Vagina (tissue), 2 donors: ENCODE measurements at places on chromosomes 7 and 10.
A peak's percentile ranks its signal among the peaks of the same experiment; 100 is the strongest.

GRCh38 chr7:44154703-44155102 is 13.6 kb upstream of the MYL7 start:
- no peaks in the 10 kb centered on the region for H3K36me3 ChIP-seq
- H3K27me3 ChIP-seq = no peaks in the 10 kb centered on the region
- peaks cover 10% of the 10 kb centered on the region for H3K4me1 ChIP-seq
- no peak for DNase-seq
- H3K27ac ChIP-seq = no peak overlapping the region
- H3K4me3 ChIP-seq = no peak overlapping the region

DNA sequence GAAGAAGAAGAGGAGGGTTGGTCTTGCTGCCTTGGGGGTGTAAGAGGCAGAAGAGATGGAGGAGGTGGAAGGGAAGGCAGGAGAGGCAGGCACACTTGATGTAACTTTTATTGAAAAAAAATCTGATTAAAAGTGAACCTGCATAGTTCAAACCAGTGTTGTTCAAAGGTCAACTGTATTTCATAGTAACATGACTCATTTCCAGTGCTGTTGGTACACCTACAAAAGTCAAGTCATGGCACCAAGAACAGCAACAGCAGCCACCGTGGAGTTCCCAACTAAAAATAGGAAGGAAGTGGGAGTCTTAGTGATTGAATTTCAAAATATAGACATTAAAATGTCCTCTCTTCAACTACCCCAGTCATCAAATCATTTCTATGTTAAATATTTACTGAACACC is 88.5 kb downstream of the CTNNA3 start:
- no peaks in the 10 kb centered on the region for H3K4me1 ChIP-seq
- no peaks in the 10 kb centered on the region for H3K36me3 ChIP-seq
- H3K27ac ChIP-seq = no peak overlapping the region
- no peaks in the 10 kb centered on the region for H3K27me3 ChIP-seq
- no peak overlapping the region for H3K4me3 ChIP-seq

DNA sequence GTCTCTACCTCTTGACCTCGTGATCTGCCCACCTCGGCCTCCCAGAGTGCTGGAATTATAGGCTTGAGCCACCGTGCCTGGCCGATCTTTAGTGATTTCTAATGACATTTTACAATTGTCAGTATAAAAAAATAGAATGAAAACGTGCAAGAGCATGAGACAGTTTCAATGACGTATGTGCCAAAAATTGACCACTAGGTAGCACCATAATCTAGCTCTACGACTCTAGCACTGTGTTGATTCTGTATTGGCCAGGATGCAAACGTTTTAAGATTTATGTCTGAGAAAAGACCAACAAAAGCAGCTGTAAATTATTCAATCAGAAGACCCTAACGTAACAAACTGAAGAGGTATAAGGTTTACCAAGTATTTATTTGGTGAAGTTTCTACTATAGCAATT is 25.4 kb upstream of the EXOC6 start:
- H3K4me3 ChIP-seq = no peak overlapping the region
- no peaks in the 10 kb centered on the region for H3K27me3 ChIP-seq
- peaks cover 7% of the 10 kb centered on the region for H3K4me1 ChIP-seq
- H3K27ac ChIP-seq = no peak overlapping the region

DNA sequence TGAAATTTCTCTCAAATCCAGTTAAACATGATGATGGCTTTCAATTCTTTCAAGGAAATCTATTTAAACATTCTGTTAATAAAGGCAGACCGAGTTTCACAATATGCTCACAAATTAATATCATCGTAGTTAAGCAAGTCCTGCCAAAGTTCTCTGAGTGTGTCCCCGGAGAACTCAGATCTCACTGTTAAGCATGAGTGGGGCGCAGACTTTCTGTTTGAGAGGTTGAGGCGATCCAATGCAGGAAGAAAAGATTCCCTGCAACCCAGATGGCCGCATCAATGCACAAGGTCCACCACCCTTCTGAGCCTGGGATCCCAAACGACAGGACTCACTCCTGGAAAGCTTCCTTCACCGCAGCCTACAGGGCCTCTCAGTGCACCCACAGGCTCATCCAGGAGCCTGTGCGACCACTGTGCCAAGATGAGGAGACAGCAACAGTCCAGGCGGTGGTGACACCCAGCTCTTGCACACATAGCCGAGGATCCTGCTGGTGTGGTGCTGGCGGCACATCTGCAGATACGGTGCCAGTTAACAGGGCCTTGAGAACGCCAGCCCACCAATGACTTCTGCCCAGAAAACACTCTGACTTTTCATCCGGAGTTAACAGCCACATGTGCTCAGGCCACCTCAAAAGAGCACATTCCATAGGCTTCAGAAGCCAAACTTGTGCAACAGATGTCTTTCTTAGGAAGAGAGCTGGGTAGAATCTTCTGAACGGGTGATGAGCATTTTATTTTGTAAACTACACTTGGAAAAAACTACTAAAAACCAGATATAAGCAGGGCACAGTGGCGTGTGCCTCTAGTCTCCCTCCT is 102.1 kb downstream of the ZRANB1 start:
- peak overlapping the region; percentile 27 for H3K27ac ChIP-seq
- H3K4me1 ChIP-seq = peaks cover 53% of the 10 kb centered on the region
- no peaks in the 10 kb centered on the region for H3K27me3 ChIP-seq

DNA sequence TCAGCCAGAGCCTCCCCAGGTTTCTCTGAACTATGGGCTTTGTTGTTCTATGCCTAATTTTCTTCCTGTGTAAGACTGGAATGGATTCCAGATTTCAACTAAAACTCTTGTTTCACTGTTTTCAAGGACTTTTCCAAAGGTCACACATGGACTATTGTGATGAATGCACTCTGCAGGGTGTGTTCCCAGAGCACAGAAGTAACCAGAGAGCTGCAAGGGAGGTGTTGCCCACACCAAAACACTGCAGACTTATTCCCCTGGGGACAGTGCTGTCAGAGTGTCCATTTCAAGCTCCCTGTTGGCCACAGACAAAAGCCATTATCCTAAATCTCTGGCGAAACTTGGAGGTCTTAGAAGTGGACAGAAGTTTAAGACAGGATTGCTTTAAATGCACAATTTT is 231.6 kb downstream of the TRIL start:
- no peak overlapping the region for H3K4me3 ChIP-seq
- H3K27me3 ChIP-seq = no peaks in the 10 kb centered on the region
- no peak overlapping the region for H3K27ac ChIP-seq
- peaks cover 15% of the 10 kb centered on the region for H3K4me1 ChIP-seq

GRCh38 chr10:13236638-13237037 is 2.5 kb upstream of the UCMA start:
- no peak overlapping the region for H3K4me3 ChIP-seq
- H3K27ac ChIP-seq = no peak overlapping the region
- DNase-seq = no peak
- H3K4me1 ChIP-seq = no peaks in the 10 kb centered on the region
- H3K36me3 ChIP-seq = no peaks in the 10 kb centered on the region
- H3K27me3 ChIP-seq = no peaks in the 10 kb centered on the region

DNA sequence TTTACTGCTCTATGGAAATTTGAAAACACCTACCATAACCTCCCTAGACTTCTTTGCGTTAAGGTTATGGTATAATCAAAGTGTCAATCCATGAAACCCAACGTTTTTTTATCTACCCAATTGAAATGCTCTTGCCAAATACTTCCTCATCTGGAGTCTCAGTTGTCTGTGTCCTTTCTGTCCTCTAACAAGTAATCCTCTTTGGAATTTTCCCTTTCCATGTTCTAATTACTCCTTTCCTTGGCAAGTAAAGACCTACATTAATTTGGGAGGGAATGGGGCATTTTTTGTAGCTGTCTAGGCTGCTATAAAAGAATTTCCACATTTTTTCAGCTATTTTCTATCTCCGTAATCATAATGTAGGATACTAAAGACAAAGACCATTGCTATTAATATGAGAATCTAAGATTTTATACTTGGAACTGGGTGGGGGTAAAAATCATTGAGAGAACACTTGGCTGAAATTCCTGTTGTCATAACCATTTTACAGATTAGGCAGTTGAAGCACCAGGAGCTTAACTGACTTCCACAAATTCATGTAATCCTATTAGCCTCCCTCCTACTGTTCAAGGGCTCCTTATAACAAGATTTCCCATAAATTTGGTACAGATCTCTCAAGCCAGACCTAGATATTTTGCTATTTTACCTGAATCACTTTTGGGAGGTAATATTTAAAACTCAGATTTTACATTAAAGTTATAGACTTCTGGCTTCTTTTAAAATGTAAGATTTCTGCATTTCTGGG is 1307.6 kb downstream of the XPNPEP1 start:
- no peak overlapping the region for H3K27ac ChIP-seq
- no peak overlapping the region for H3K4me3 ChIP-seq
- no peak for DNase-seq

DNA sequence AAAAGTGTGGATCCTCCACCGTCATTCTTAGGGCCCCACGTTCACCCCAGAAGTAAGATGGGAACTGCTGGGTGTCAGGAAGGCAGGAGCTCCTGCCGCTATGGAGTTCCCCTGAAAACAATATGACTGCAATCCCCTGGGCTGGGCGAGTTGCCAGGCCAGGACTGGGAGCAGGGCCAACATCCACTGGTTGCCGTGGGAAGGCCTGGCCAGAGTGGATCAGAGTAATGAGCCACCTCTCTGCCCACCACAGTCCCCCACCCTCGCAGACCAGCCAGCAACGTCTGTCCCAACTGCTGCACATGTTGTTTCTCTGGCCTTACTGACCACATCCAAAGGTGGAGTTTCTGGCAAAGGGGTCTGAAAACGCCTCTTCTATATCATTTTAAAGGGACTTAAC is 86.6 kb downstream of the STRA8 start:
- H3K4me1 ChIP-seq = no peaks in the 10 kb centered on the region
- no peaks in the 10 kb centered on the region for H3K36me3 ChIP-seq
- H3K27me3 ChIP-seq = no peaks in the 10 kb centered on the region
- DNase-seq = no peak

- no peaks in the 10 kb centered on the region for H3K27me3 ChIP-seq
- H3K36me3 ChIP-seq = no peaks in the 10 kb centered on the region
- DNase-seq = no peak
- no peak overlapping the region for H3K4me3 ChIP-seq
- peak overlapping the region; percentile 52 for H3K27ac ChIP-seq
Measured at GRCh38 chr10:30862486-30862885, 169.2 kb downstream of the ZNF438 start.

DNA sequence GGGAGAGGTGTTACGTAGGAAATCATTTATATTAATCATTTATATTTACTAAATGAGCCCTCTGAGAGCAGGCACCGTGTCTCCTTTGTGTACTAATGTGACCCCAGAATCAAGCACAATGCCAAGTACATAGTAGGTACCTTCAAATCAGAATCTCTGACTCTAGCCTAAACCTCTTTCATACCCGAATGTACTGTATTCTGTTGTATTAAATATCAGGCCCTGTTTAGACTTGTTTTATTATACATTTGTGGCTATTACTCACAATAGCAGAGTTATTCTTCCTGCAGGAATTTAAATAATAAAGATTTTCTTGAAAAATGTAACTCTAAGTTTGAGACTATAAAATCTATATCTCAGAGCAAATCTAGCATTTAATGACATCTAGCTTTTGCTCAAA is 297.3 kb downstream of the EXOC4 start:
- no peak for DNase-seq
- no peaks in the 10 kb centered on the region for H3K36me3 ChIP-seq
- H3K4me3 ChIP-seq = no peak overlapping the region
- no peaks in the 10 kb centered on the region for H3K27me3 ChIP-seq

GRCh38 chr7:50333221-50333651 is 28.7 kb downstream of the IKZF1 start:
- no peak overlapping the region for H3K4me3 ChIP-seq
- DNase-seq = no peak
- H3K36me3 ChIP-seq = no peaks in the 10 kb centered on the region
- H3K27ac ChIP-seq = peak overlapping the region; percentile 1
- H3K4me1 ChIP-seq = no peaks in the 10 kb centered on the region

DNA sequence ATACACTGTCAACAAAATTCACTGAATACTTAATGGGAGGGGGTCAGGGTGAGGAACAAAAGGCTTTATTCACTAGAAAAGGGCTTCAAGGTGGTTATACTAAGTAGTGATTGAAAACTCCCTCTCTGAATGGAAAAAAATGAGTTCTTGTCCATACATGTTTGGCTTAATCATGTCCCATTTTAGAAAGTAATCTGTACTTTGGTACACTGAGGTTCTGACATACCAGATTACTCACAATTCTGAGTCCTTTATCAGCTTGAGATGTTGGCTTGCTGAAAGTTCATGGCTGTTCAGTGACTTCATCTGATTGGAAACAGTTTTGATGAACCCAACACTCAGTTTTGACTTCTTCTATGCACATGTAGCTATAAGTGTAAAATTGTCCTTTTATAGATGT is 12.8 kb upstream of the NOBOX start:
- H3K4me3 ChIP-seq = no peak overlapping the region
- no peak overlapping the region for H3K27ac ChIP-seq
- no peaks in the 10 kb centered on the region for H3K27me3 ChIP-seq
- H3K36me3 ChIP-seq = no peaks in the 10 kb centered on the region

- no peak for DNase-seq
- H3K27ac ChIP-seq = no peak overlapping the region
- no peaks in the 10 kb centered on the region for H3K27me3 ChIP-seq
- no peaks in the 10 kb centered on the region for H3K4me1 ChIP-seq
- H3K4me3 ChIP-seq = no peak overlapping the region
Measured at GRCh38 chr7:37493123-37493522, 44.5 kb upstream of the ELMO1 start.

- DNase-seq = no peak
- H3K27ac ChIP-seq = no peak overlapping the region
- no peaks in the 10 kb centered on the region for H3K36me3 ChIP-seq
- H3K4me3 ChIP-seq = no peak overlapping the region
Measured at GRCh38 chr7:14825912-14826311, 76.6 kb downstream of the DGKB start.

DNA sequence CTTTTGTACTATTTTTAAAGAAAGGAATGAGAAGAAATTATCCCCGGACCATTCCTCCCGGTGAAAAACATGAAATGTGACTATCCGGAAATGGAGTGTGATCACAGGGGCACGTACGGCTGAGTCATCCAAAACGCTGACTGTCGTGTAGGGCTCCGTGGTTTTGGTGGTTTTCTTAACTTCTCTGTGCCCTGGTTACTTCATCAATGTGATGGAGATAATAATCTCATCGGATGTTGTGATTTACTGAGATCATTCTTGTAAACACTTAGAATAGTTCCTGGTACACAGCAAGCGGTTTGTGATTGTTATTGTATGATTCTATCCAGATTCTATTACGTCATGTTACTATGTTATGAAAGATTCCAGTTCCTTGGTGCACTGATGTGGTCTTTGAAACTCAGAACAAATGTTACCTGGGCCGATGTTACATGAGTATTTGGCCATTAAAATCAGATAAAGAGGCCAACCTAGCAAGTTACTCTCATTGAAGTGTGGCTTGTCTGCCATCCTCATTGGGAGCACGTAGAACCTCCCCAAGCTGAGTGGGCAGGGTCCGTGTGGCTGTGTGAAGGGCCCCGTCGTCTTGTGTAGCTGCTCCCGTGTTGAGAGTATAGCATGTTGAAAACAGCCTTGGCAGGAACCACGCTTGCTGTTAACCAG is 99.5 kb downstream of the CAMK1D start:
- H3K4me1 ChIP-seq = peaks cover 27% of the 10 kb centered on the region
- DNase-seq = no peak
- H3K36me3 ChIP-seq = no peaks in the 10 kb centered on the region
- H3K27me3 ChIP-seq = no peaks in the 10 kb centered on the region

- H3K4me3 ChIP-seq = no peak overlapping the region
- no peaks in the 10 kb centered on the region for H3K27me3 ChIP-seq
- H3K4me1 ChIP-seq = no peaks in the 10 kb centered on the region
- H3K36me3 ChIP-seq = no peaks in the 10 kb centered on the region
- H3K27ac ChIP-seq = no peak overlapping the region
- no peak for DNase-seq
Measured at GRCh38 chr10:85831422-85831821, 535.2 kb downstream of the GRID1 start.

GRCh38 chr7:30173058-30173897 is 38.5 kb downstream of the MTURN start:
- H3K27me3 ChIP-seq = no peaks in the 10 kb centered on the region
- no peaks in the 10 kb centered on the region for H3K36me3 ChIP-seq
- peaks cover 52% of the 10 kb centered on the region for H3K4me1 ChIP-seq
- no peak for DNase-seq
- peak overlapping the region; percentile 81 for H3K27ac ChIP-seq
